Esophagus mucosa (tissue), 1 donor: ENCODE measurements at places on chromosomes 5 and 9. TPM values are rescaled to one million over a fixed set of nuclear protein-coding genes. Genes with fewer than 3 reads are reported as not detected.

The SLC44A1 gene
- 49.5 TPM for total RNA-seq

The FBP1 gene
- 1.2 TPM for total RNA-seq

GRCh38 chr5:161546095-161546469 is 443 bp downstream of the GABRB2 start:
- ATAC-seq, result no peak

GRCh38 chr5:175385691-175386362 is 58.2 kb downstream of the DRD1 start:
- no peak for ATAC-seq

DNA sequence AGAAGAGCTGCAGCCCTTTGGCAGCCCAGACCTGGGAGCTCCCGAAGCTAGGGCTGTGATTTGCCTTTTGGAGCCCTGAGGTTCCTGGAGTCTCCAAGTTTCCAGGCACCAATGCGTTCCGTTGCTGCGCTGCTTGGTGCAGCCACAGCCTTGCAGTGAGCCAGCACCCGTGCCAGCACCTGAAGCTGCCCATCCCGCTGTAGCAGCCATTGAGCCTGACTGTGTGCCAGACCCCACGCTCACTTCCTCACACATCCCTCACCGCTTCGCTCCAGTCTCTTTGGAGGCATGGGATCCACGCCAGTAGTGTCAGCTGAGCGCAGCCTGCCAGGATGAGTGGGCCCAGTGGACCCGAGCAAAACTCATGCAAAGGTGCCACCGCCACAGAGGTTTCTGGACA is 22.5 kb upstream of the C9orf72 start:
- ATAC-seq, result no peak

DNA sequence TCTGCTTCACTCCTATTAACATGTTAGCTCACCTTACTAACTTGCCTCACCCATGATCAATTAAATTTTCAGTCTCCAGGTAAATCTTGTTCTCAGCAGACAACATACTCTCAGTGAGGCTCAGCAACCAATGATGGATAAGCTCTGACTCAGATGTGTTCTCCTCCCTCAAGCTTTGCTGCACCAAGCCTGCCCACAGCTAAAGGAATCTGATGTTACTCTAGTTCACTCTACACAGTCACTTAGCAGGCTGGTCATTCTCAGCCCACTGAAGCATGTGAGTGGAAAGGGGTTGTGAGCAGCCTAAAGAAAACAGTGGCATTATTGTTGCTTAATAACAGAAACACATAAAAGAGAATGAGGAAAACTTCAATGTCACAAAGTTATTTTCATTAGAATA is 37.3 kb upstream of the CTNND2 start:
- no peak for ATAC-seq

DNA sequence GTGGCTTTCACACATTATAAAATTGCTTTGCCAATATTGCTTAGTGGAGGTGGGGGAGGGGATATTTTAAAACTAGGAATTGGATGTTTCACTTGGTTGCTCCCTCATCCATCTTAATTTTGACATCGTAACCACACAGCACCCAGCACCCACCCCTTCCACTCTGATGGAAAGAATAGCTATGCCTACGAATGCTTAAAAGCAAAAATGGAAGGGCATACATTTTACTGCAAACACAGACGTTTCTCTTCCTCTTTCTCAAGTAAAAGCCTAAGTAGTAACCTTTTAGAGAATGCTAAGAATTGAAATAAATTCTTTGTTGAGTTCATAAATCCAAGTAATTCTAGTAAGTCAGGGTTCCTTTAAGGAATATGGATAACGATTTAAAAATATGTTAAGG is 69.9 kb downstream of the JAKMIP2 start:
- no peak for ATAC-seq

GRCh38 chr9:137918331-137919094 is 40.9 kb downstream of the CACNA1B start:
- ATAC-seq, result no peak

The COL15A1 gene
- 7.5 TPM for total RNA-seq

DNA sequence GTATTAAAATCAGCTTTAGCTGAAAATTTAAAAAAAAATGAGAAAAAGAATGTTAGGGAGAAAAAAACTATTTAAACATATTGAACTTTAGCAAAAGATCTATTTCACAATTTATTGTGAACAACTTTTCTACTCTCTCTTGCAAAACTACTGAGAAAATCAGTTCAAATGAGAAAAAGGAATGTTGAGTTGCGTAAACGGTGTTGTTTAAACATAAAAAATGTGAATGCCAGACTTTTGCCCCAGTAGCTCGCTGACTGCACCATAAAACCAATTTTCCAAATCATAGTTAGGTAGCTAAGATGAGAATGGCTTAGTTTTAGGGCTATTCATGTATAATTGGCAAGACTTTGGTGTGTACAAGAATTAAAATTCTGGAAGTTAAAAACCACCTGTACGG is 13.4 kb upstream of the RAD23B start:
- no peak for ATAC-seq

GRCh38 chr5:129921204-129921603 is 16.9 kb downstream of the CHSY3 start:
- no peak for ATAC-seq

GRCh38 chr5:172380301-172380986 is 73.9 kb downstream of the SH3PXD2B start:
- no peak for ATAC-seq

DNA sequence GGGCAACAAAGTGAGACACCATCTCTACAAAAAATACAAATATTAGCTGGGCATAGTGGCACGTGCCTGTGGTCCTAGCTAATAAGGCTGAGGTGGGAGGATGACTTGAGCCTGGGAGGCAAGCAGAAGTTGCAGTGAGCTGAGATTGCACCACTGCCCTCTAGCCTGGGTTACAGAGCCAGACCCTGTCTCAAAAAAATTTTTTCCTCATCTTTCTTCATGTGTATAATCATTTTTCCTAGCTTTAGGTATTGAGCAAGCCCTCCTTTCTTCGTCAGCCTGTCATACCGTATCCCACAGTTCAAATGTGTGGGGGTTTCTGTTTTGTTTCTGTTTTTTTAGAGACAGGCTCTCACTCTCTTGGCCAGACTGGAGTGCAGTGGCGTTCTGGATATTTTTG is 41.3 kb downstream of the EHMT1 start:
- no peak for ATAC-seq

GRCh38 chr9:85067792-85068191 is 398.3 kb downstream of the NTRK2 start:
- no peak for ATAC-seq

GRCh38 chr5:157924931-157925729 is 66.2 kb upstream of the CLINT1 start:
- peak; percentile 93 for ATAC-seq

DNA sequence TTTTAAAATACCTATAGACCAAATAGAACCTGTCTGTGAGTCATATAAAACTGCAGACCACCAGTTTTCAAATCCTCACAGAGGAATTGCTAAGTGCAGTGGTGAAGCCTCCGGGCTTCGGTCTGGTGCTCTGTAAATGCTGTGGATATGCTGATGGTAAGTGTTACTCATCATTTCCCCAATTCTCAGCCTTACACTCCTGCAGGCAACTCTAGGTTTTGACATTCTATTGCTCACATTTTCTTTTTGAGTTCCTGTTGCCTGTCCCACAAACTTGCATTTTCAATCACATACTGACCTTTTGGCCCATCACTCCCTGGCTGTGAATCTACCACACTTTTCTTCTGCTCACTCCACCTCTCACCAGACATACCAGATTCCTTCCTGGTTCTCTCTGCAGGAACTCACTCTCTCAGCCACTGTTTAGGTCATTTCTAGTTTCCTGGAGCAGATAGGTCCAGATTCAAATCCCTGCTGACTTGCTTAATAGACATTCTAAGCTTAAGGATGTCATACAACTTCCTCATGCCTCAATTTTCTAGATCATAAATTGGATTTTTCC is 192.9 kb downstream of the RAB3C start:
- ATAC-seq, result no peak

The FREM1 gene
- 0.20 TPM for total RNA-seq

The DOK3 gene
- 3.3 TPM for total RNA-seq

- no peak for ATAC-seq
Measured at GRCh38 chr9:31615966-31616365, 768.5 kb upstream of the ACO1 start.

GRCh38 chr5:176765687-176766086 is 44.7 kb upstream of the UNC5A start:
- ATAC-seq, result no peak

DNA sequence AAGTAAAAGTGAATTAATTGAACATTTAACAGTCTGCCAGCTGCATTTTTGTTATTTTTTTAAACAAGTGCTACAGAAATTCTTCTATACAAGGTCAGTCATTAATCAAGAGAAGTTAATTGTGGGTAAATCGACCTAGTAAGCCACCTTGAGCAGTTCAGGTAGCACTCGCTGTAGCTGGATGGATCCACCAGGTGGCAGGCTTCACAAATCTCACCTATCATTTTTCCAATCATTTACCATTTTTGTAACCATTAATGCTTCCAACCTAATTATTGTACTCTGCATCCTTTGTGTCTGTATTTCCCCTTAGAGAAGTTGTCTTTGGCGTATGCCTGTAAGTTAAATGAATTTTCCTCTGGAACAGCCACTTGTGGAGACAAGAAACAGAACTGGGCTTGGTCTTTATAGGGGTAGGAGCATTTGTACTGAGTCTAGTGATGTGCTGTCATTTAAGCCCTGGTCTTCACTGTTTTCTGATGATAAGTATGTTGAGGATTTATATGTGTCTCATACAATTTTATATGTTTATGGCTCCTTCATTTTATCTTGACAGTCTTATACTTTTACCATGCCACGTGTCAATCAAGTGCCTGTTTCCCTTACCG is 39.5 kb downstream of the CD180 start:
- peak; percentile 27 for ATAC-seq

GRCh38 chr9:137430723-137431415 is 7.7 kb downstream of the NOXA1 start:
- no peak for ATAC-seq

DNA sequence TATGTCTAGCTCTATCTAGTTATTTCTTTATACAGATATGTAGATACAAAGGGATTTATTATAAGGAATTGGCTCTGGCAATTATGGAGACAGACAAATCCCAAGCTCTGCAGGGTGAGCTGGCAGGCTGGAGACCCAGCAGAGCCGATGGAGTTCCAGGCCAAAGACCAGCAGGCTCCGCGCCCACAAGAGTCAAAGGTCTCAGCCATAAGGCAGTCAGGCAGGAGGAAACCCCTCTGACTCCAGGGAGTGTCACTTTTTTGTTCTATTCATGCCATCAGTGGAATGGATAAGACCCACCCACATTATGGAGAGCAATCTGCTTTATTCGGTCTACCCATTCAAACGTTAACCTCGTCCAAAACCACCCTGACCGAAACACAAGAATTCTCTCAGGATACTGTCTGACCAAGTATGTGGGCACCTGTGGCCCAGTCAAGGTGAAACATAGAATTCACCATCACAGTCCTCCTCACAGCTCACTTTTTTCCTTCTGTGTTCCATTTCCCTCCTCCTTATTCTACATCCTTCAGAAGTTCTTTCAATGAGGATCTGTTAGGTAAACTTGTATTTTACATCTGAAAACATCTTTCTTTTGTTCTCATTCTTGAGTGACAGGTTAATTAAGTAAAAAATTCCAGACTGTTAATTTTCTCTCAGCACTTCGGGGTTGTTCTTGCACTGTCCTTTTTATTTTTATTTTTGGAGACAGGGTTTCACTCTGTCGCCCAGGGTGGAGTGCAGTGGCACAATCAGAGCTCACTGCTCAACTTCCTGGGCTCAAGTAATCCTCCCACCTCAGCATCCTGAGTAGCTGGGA is 21.2 kb downstream of the RNF130 start:
- ATAC-seq, result no peak

DNA sequence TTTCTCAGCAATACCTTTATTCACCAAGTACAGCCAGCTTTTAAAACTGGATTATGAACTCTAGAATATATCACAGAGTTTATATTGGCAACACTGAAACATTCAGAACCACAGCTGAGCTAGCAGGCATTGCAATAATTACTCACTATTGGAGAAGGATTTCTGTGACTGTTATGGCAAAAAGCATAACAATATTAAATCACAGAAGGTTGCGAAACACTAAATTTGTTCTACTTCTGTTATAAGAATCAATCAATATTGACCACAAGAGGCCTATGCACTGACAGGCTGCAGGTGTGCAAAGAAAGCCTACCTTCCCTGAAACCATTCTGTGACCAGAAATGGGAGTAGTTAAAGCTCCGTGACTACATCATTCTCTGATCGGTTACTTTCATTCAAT is 59.2 kb downstream of the AP3B1 start:
- no peak for ATAC-seq

DNA sequence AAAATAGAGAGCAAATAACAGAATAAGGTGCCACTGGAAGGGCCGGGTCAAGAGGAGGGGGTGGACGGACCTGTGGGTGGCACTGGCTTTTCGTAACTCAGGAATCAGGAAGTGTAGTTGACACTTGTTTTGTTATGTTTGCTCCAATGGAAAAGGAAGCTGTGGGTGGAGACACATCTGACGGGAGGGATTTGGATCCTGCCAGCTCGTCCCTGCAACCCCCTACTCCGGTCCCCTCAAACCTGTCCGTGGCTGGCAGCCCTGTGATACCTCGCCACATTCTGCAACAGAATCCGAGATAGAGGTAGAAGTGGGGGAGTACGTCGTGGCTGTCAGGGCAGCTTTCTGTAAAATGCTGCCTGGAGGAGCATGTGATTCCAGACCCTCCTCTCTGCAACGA is 104.2 kb upstream of the IER5L start:
- no peak for ATAC-seq

DNA sequence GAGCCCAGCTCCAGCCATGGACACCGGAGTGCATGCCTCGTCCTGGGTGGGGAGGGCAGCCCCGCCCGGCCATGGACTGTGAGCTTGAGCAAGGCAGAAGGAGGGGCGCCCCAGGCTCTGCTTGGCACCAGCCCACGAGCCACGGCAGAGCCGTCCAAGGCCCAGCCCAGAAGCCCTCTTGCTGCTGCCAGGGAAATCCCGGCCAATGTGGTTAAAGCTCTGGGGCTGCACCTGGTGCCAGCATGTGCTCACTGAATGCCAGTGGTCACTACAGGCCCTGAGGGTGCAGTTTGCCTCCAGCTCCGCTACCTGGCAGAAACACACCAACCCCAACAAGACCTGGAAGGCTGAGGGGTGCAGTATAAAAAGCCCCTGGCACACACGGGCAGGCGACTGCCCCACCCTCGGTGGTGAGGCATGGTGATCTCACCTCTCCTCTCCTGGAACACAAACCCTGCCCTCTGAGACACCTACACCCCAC is 11.8 kb downstream of the BRD3 start:
- peak; percentile 78 for ATAC-seq

The OR2V1 gene
- total RNA-seq, result not detected

DNA sequence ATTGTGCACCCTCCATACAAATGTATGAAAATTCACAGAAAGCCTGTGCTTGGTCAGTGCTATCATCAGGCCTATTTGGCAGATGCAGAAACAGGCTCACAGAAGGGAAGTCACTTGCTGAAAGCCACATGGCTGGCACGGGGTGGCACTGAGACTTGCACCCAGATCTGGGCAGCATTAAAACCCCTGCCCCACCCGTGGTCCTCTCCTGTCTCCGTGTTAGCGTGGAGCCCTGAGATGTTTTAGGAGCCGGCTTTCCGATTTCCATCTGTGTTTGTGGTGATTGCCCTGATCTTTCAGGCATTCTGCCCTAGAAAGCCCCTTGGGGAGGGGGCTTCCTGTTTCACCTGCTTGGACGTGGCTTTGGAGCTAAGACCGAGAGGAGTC is 102.2 kb upstream of the IER5L start:
- no peak for ATAC-seq

- no peak for ATAC-seq
Measured at GRCh38 chr9:130711469-130711868, 17.9 kb downstream of the EXOSC2 start.

- ATAC-seq, result peak; percentile 61
Measured at GRCh38 chr5:138543730-138544104, 681 bp upstream of the ETF1 start.
